ENCODE measurements at places on chromosomes 2 and 18.

DNA sequence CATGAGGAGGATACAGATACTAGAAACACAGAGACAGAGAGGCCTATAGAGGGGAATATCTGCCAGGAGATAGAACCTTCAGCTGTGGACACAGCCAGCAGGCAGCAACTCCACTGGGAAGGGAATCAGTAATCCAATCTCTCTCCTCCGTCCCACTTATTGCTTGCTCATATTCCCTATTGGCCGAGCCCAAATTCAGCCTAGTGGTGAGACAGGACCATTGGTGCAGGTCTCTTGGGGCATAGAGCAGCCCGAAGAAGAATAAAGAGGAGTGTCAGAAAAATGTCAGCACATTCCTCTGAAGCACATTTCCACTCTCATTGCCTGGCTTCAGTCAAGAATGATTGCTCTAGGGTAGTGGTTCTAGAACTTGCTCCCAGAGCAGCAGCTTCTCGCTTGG is 1091.5 kb upstream of the GYPC start:
- DNase-seq: no peak

DNA sequence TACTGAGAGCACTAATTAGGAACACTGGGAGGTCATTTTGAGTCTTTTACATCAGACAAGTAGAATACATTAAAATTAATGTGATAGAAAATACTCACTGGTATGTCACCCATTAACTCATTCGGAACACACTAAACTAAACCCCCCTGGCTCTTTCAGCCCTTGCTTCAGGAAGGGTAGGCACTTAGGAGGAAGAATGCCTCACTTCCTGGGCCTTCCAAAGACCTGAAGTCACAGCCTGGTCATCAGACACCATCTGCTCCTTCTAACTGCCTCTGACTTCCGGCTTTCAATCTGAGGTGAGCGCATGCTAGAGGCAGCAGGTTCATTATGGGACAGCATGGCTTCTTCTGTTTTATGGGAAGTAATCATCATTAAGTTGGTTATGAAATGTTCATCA is 451.4 kb downstream of the PID1 start:
- no peak for DNase-seq

DNA sequence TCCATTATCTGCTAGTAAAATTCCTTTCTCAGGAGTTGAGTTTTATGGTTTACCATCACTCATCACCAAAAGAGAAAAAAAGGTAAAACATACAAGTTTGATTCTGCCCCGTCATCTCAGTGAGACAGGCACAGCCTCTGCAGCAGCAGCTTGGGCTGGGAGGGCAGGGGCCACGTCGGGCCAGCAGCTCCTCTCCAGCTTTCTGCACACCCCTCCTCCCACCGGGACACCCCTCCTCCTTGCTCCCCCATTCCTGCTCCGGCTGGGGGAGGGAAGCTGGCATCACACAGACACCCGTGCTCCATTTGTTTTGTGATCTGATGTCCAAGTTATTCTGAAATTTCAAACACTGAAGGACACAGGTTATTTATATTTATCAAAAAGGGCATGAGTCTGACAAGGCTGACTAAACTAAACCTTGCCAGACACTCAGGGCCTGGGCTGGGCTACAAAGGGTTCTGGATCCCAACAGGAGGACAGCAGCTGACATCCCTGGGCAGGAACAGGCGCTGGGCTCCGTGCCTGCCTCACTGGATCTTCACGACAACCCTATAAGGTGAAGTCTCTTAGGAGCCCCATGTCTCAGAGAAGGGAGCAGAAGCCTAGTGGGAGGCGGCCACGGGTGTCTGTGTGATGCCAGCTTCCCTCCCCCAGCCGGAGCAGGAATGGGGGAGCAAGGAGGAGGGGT is 71.4 kb downstream of the HDAC4 start:
- DNase-seq: no peak

- DNase-seq: peak; percentile 70
These were observed 156.1 kb upstream of the SRD5A2 start for GRCh38 chr2:31736695-31737454.

DNA sequence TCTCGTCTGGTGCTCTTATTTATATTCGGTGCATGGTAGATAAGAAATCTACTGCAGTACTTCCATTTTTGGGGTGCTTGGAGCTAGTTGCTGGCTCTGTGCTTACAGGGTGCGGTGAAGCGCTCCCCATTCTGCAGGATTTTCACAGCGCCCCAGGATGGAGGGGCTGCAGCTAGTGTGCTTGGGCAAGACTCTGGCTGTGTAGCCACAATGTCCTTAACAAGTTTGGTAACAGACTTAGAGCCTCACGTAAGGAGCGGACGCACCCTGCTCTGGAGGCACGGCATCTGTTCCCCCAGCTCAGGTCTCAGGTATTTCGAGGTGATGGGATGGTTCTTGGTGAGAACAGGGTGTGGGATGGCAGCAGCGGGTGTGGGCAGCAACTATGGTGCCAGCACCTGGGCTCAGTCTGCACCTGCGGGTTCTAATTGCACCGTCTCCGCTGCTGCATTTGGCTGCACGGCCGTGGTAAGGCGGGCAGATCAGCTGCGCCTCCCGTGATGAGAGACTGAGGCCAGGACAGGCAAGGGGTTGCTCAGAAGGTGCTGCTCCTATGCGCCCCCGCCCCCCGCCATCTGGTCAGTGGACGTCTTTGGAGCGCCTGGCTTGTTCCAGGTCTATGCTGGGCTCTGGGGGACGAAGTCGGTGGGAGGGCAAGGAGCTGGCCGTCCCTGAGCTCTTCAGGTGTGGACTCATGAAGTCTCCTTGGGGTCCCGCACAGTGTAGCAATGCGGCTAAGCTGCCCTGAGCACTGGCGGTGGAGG is 20.1 kb upstream of the ALLC start:
- DNase-seq: no peak

DNA sequence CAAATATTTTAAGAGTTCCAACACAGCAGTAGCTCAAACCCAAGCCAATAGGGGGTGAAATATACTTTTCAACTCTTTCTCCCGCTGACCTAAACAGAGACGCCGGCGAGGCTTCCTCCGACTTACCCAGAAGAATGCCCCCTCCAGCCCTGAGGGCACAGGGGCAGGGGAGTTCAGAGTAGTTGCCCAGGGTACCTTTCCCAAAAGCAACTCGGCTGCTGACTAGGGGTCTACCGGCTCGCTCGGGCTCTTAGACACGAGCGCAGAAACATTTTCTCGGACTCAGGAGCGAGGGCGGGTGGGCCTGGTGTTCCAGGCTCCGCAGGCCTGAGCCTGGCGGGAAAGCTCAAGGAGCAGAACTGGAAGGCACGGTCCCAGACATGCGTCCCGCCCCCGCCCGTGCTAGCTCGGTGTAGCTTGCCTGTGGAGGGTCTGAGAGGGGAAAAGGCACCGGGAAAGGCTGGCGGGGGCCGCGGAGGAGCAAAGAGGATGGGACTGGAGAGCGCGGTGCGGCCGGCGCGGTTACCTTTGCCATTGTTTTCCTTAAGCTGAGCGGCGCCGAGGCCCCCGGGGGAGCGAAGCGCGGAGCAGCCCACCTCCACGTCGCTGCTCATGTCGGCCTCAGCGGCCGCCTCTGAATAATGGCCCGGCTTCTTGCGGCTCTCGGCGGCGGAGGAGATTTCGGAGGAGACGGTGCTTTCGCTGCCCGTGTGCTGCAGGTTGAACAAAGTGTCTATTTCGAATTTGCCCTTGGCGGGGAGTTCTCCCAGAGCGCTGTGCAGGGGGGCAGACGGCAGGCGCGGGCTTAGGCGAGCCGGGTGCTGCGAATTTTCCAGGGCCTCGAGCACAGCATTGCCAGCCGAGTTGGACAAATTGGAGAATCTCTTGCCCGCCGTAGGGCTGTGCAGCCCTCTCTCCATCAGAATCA is 674 bp downstream of the EVX2 start:
- no peak for DNase-seq

DNA sequence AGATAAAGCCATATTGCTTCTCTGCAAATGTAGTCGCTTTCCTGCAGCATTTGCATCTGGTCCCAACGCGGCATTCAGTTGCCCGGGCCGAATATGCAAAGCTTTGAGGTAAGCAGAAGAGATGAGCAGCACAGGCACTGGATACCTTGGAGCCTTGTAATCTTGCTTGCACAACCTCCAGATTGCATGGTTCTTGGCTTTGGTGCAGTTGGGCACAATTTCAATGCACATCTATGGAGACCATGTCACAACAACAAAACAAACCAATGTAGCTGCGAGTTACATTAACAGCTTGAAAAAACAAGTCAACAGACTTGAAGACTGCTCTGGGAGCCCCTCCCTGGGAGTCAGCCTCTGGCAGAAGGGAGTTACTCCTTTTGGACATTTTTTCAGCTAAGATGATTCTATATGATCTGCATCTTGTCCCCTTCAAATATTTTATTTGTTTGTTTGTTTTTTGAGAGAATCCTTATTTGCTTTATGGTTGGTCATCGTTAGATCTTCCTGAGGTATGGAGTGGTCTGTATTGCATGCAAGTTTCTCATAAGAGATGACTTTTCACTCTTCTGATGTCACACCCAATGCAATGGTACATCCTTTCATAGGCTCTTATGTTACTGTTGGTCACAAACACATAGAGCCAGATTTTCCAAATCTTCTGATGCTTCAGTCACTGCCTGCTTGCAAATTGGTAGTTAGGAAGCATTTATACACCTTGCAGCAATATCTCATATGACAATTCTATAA is 113.5 kb downstream of the EFEMP1 start:
- peak; percentile 52 for DNase-seq

GRCh38 chr18:64993695-64994094 is 757.1 kb upstream of the CDH7 start:
- no peak for DNase-seq

DNA sequence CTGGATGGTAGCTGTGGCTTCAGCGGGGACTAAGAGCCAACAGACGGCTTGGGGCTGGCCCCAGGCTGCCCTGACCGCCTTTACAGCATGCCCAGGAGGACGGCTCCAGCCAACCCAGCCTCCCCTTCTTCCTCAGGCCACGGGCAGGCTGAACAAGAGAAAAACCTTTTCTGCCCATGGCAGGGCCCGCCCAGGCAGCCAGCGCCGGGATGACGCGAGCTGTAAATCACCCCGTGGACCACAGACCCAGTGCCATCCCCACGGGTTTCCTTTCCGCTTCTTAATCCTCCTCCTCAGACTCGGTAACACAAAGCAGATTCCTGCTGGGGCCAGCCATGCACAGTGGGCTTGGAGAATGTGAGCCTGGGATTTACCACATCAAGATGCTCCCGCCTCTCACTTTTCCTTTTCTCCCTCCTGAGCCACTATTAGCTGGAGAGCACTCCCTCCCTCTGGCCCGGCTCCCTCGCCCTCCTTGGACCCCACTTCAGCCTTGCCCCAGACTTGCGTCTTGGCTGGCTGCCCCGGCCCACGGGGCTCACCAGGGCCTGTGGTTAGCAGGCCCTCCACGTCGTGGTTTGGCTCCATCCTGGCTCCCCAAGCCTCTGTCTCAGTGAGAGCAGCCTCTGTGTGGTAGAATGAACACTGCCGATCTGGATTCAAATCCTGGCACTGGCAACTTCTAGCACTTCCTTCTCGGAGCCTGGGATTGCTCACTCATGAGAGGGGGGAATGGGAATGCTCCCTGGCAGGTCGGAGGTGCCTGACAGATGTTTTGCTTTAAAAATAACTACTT is 31.4 kb downstream of the ATOH8 start:
- no peak for DNase-seq

DNA sequence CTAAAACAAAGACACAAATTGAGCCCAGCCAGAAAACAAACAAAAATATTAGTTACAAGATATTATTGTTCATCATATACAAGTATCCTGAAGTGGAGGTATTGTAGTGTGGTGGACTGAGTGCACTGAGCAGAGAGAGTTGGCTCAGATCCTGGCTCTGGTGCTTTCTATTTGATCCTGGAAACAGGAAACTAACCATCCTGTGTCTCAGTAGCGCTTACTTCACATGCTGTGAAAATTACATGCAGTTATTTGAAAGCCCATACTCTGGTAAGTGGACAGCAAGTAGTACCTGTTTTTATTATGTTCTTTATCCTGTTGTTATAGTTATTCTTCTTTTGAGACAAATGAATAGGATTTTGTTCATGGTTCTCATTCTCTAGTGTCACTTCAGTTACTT is 84.3 kb upstream of the CRIM1 start:
- DNase-seq: no peak

- DNase-seq: no peak
These were observed 258.7 kb downstream of the CLIP4 start for GRCh38 chr2:29373870-29374269.

DNA sequence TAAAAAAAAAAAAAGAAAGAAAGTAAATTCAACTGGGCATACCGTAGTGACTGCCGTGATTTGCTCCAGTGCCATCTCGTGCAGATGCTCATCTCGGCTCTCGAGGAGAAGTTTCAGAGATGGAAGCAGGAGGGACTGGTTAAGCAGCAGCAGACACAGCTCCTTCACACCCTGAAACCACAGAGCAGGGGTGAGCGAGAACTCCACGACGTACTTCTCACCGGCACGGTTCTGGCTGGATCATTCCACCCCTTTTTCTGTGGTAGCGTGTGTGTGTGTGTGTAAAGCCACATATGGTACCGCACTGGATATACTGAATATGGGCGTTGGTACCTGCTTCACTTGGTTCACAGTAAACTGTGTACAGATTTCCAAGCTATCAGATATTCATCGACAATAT is 382.2 kb downstream of the NBAS start:
- no peak for DNase-seq
